ENCODE measurements at places on chromosomes 1 and 21. TPM values are rescaled to one million over a fixed set of nuclear protein-coding genes. Genes with fewer than 3 reads are reported as not detected.

DNA sequence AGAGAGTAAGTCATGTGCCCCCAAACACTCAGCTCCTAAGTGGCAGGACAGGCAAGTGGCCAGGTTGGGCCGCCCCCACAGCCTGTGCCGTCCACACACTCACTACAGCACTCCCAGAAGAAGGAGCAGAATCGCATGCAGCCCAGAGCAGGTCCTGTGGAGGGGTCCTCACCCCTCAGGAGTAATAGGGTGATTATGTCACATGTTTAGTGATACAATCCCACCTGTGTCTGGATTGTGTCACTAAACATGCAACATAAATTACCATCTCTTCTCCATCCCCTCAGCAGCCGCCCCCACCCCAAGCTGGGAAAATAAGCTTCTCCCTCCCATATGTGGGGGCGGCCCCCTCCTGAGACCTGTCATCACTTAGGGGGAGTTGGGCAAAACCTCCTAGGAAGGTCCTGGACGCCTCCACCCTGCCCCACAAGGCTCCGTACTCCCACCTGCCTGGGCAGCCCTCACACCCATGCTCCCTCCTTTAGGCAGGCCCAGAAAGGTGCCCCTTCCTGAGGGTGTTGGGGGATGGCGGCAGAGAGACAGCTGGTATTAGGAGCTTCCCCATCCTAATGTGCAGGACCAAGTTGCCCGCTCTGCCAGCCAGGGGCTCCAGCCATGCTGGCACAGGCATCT lies 56.9 kb downstream of the STUM start:
- H3K4me1 ChIP-seq, result peaks cover 51% of the 10 kb centered on the region
- no peak overlapping the region for H3K4me3 ChIP-seq
- peak overlapping the region; percentile 76 for H3K27ac ChIP-seq
- H3K36me3 ChIP-seq, result no peaks in the 10 kb centered on the region
- DNase-seq, result no peak
- H3K27me3 ChIP-seq, result no peaks in the 10 kb centered on the region

GRCh38 chr21:36873513-36873912 lies 93.0 kb downstream of the HLCS start:
- H3K27ac ChIP-seq, result no peak overlapping the region
- H3K4me3 ChIP-seq, result no peak overlapping the region
- no peaks in the 10 kb centered on the region for H3K4me1 ChIP-seq
- H3K27me3 ChIP-seq, result no peaks in the 10 kb centered on the region
- H3K36me3 ChIP-seq, result no peaks in the 10 kb centered on the region

DNA sequence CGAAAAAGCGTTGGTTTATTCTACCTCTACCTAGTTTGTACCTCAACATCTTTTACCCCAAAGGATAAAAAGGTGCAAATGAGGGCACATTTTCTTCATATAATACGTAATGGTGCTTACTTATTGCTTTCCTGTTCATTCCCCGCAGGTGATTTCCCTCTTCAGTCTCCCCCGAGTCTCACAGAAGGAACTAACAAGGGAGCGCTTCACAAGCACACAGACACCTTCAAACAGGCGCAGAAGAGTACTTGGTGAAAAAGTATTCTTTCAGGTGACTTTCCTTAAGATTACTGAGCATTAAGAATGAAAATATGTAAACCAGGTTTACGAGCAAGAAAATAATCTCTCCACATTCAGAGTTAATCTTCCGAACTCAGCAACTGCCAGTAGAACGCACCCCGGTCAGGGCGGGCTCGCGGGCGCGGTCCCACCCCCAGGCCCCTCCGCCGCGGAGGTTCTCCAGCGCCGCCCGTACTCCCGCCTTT lies 511 bp upstream of the RABGAP1L start:
- H3K4me1 ChIP-seq, result peaks cover 6% of the 10 kb centered on the region
- no peak for DNase-seq
- H3K4me3 ChIP-seq, result peak overlapping the region; percentile 82
- peak overlapping the region; percentile 7 for H3K27ac ChIP-seq
- H3K27me3 ChIP-seq, result no peaks in the 10 kb centered on the region

The CNIH3 gene
- total RNA-seq, result 3.7 TPM
